ENCODE measurements at places on chromosomes 7 and 10.
A peak's percentile ranks its signal among the peaks of the same experiment; 100 is the strongest.

GRCh38 chr10:29619241-29619669, 15.5 kb downstream of the SVIL start:
- peak; percentile 87 for DNase-seq

DNA sequence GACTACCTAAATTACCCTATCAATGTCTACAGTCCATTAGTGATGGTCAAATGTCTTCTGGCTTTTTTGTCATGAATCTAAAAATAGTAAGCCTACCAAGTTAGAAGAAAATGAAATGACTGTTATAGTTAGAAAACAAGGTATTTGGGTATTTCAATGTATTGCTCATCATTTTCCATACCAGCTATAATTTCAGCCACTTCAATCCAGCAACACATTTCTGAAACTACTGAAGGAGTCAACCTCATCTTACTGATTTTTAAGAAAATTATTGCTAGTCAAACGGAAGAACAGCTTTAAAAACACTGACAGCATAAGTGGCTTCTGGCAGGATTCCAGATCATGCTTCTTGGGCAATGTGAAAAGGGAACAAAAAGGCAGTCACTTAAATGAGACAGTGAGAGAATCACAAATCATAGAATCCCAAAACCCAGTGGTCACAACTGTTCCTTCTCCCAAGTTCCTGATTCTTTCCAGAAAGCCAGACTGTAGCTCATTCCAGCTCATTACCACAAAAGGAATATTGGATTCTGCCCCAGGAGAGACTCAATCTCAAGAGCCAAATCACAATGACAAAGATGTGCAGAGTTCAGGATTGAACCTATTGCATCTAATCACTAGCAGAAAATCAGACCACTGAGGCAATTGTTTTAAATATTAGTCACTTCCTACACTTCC, 61.2 kb upstream of the LRRN3 start:
- peak; percentile 21 for DNase-seq

DNA sequence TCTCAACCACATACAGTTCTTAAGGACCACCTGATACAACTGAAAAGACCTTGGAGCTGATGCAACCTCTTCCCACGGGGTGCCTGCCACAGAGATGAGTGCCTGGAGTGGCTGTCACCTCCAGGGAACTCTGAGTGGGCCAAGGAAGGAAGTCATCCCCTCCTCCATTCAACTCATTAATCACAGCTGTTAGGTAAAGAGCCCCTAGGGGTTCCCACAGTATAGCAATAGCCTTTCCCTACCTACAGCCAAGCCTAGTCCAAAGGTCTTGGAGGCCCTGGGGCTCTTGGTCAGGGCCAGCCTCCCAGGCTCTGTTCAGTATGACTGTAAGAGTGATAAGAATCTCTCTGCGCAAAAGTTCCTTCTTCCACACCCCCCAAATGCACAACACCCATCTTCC, 70.4 kb upstream of the NFE2L3 start:
- DNase-seq: no peak

DNA sequence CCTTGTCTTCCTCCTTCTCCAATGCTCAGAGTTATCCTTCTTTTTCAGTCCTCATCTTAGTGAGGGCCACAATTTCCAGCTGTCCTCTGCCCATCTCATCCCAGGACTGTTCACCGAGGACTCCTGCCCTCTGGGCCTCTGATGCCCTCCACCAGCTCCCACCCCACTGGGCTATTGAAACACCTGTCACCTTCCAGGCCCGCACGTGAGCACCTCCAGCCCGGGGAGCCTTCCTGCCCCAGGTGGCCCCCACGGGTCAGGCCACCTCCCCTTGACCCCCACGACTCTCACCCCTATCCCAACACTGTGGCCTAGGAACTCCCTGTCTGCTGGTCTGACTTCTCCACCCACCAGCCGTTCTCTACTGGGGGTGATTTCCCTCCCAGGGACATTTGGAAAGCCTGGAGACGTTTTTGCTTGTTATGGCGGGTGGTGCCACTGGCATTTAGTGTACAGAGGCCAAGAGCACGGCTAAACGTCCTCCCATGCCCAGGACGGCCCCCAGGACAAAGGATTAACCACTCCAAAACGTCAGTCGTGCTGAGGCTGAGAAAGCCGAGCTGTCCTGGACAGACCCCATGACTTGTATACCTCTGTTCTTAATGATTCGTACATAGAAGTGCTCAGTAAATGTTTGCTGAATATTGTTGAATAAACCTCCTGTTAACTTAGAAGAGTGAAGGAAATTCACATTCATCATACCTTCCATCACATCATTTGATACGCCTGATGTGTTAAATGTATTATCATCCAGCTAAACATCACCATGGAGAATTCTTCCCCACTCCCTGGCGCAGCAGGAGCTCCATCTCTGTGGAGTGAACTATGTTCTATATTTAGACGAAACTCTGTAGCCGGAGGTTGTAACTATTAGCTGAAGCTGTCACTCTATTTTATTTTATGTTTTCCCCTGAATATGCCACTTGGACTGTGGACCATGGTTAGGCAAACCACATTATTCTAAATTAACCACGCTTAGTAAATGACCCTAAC, 270.1 kb upstream of the SHH start:
- DNase-seq: no peak

- DNase-seq: no peak
These were observed 170.3 kb upstream of the FAM171A1 start for GRCh38 chr10:15541376-15541775.

DNA sequence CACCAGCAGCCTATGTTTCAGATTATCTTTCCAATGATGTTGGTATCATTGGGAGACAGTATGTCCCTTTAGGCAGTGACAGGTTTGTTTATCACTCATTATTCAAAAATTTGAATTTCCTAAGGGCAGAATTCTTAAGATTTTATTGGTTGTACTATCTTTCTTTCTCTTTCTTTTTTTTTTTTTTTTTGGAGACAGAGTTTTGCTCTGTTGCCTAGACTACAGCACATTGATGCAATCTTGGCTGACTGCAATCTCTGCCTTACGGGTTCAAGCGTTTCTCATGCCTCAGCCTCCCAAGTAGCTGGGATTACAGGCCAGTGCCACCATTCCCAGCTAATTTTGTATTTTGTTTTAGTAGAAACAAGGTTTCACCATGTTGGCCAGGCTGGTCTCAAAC, 111.2 kb downstream of the PON1 start:
- DNase-seq: no peak

GRCh38 chr7:138889582-138890498, 91.3 kb downstream of the KIAA1549 start:
- DNase-seq: peak; percentile 51

DNA sequence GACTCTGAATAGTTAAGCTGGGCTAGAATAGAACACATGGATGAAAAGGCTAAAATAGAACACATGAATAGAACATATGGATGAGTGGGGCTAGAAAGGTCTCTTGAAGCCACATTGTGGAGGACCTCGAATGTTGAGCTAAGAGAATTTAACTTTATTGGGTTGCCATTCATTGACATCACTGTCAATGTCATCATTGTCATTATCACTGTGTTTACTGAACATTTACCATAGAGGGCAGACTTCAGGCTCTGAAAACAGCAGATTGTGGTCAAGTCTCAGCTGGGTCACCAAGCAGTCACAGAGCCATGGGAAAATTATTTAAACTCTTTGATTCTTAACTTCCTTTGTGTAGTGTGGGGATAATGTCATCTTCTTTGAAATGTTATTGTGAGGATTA, 80.4 kb downstream of the WDFY4 start:
- no peak for DNase-seq

- no peak for DNase-seq
These were observed 47.7 kb upstream of the BICC1 start for GRCh38 chr10:58464956-58465355.

- DNase-seq: peak; percentile 56
These were observed 2.1 kb downstream of the CNNM1 start for GRCh38 chr10:99331207-99331803.

GRCh38 chr10:33914746-33915145, 580.3 kb upstream of the NRP1 start:
- DNase-seq: no peak

DNA sequence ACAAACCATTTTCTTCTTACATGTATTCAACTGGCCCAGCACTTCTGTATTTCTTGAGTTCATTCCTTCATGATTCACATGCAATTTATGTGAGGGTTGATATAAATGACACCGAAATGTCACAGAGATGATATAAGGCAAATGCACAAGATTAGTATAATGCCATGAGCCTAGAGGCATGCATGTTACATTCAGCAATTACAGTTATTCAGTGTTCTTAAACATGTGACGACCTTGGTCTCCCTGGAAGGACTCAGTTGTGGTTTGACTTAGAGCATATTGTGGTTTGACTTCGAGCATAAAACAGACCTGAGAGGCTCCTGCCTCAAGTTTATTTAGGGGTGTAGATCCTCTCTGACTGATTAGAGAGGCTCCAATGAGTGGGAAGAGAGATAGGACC, 752.1 kb upstream of the POM121L12 start:
- DNase-seq: peak; percentile 54

- no peak for DNase-seq
These were observed 76.8 kb downstream of the ADK start for GRCh38 chr10:74227697-74228424.

DNA sequence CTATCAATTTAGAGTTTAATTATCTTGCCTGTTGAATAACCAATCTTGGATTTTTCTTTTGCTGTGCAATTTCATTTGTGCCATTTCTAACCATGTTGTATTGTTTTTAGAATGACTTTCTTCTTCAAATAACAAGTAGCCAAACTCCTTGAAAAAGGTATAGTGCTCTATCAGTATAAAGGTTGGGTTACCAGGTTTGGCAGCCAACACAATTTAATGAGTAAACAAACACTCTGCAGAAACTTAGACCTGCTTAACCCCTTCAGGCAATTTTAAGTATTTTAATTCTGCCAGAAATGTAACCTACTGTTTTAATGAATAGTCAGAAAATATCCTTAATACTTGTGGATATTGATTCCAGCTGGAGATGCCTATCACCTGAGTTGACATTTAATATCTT, 299.8 kb downstream of the ARL4A start:
- DNase-seq: no peak

- DNase-seq: no peak
These were observed 129.2 kb downstream of the ADCY1 start for GRCh38 chr7:45703373-45703821.

GRCh38 chr7:123410273-123410904, 124.0 kb downstream of the IQUB start:
- DNase-seq: peak; percentile 89

DNA sequence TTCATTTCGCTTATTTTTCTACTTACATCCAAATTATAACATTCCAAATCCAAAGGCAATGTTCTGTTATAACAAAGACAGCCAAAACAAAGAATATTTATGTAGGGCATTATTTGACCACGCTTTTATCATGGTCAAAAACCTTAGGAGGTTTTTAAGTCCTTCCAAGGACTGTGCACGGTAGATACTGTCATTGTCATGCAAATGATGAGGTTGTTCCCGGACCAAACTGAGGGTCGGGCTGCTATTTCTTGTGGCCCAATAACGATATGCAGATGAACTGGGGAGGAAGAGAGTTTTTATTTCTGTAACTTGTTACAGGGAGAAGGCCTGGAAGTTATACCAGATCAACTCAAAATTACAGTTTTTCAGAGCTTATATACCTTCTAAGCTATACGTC, 56.6 kb upstream of the STEAP4 start:
- no peak for DNase-seq

DNA sequence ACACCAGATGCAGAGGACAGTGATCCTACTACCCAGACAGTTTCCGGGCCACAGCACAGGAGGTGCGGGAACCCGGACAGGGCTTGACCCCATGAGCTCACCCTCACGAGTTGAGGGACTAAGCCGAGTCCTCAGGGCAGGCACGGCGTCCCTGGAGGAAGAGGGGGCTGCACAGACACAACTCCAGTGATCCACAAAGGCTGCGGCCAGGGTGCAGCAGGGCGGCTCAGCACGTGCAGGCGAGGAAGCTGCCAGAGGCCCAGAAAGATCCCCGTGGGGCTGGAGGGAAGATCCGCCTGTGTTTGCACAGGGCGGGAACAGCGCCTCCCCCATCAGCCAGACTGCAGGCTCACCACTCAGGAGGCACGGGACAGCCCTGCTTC, 45.9 kb upstream of the TMEM72 start:
- no peak for DNase-seq

DNA sequence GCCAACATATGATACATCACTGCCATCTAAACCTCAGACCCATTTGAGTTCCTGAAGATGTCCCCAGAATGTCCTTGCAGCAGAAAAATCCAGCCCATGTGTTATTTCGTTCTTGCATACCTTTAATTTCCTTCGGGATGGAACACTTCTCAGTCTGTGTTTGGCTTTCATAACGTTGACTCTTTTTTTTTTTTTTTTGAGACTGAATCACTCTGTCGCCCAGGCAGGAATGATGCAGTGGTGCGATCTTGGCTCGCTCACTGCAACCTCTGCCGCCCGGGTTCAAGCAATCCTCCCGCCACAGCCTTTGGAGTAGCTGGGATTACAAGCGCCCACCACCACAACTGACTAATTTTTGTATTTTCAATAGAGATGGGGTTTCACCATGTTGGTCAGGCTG, 148.8 kb upstream of the TNRC18 start:
- DNase-seq: no peak

GRCh38 chr7:12518920-12519681, 51.4 kb upstream of the SCIN start:
- no peak for DNase-seq

DNA sequence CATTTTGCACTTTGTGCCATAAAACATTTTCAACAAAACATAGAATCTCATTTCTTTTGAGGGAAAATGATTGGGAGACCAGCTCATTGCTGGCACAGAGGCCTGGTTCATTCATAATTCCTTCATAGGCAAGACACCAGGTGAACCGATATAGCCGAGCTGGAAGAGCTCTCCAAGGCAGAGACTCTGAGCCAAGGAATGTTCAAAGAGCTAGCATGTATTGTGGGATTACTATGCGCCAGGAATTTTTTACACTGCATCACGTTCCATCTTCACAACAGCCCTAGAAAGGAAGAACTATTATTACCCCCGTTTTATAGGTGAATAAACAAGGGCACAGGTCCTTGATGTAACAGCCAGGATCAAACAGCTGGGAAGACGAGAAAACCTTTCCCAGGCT, 2.1 kb upstream of the IL6 start:
- no peak for DNase-seq
